ENCODE measurements at places on chromosomes 5 and 9. TPM values are rescaled to one million over a fixed set of nuclear protein-coding genes. Genes with fewer than 3 reads are reported as not detected.

Gene PCDHGA10
- 6.8 TPM for total RNA-seq

Gene PCDHB2
- 4.9 TPM for total RNA-seq

Gene KIF2A
- total RNA-seq = 37.6 TPM

Gene PCDHA6
- total RNA-seq = 1.1 TPM

Gene AGXT2
- not detected for total RNA-seq

Gene WDR38
- not detected for total RNA-seq

Gene TMEM203
- total RNA-seq = 27.1 TPM

Gene PPP3R2
- total RNA-seq = not detected

Gene CEL
- 0.28 TPM for total RNA-seq

Gene SMIM23
- total RNA-seq = not detected

Gene TGFBI
- total RNA-seq = 194 TPM

Gene CDH12
- total RNA-seq = not detected

Gene GNAQ
- total RNA-seq = 54.2 TPM

Gene SMIM32
- total RNA-seq = not detected

Gene OTP
- total RNA-seq = not detected

Gene LMX1B
- 0.31 TPM for total RNA-seq

Gene GPR107
- total RNA-seq = 21.6 TPM

Gene CDH9
- not detected for total RNA-seq

Gene CDKN2A
- 0.93 TPM for total RNA-seq

Gene IDNK
- 6.5 TPM for total RNA-seq

Data from omental fat pad (tissue), 4 donors.